NCI-H748 treated with DMSO at 0.1 percent for 48 hours (cell line): ENCODE measurements at places on chromosomes 2 and 18.

DNA sequence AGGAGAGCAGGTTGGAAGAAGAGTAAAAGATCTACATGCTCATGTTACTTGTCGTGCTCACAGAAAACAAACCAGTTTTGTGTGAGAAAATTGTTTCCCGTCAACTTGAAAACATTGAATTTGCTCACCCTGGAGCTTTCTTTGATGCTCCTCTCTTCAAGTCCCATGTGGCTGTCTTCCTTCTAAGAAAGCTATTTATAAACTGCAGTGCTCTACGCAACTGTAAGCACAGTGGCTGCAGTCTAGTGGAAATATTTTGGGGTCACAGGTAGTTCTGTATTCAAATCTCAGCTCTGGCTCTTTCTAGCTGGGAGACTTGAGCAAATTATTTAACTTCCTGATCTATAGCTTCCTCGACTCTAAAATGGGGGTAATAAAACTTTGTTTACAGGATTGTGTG lies 211.8 kb downstream of the PLCL1 start:
- DNase-seq: no peak

GRCh38 chr18:56861244-56861643 lies 210.1 kb downstream of the WDR7 start:
- peak; percentile 96 for DNase-seq

- no peak for DNase-seq
Measured at GRCh38 chr2:240319855-240320203, 115.6 kb upstream of the GPC1 start.

- DNase-seq: no peak
Measured at GRCh38 chr2:222042666-222043065, 256.1 kb downstream of the PAX3 start.

DNA sequence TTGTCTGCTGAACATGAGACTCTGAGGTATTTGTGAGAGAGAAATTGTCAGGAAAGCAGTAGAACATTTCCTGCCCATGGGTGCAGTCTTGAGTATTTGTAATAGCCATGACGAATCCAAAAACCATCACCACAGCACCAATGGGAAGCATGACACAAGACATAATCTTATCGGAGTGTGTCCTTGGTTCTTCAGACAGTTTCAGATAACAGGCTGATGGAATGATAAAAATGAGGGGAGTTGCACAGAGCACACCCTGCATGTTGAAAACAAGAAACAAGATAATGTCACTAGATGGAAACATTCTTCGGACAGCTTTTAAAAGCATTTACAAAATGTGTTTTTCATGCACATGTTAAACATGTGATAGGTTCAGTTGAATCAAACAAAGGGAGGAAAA lies 56.9 kb downstream of the SLC38A11 start:
- no peak for DNase-seq

- no peak for DNase-seq
Measured at GRCh38 chr18:77210249-77210648, 39.4 kb upstream of the GALR1 start.

- no peak for DNase-seq
Measured at GRCh38 chr2:236607471-236608187, 38.0 kb downstream of the ACKR3 start.

- DNase-seq: no peak
Measured at GRCh38 chr18:56475250-56475649, 163.1 kb downstream of the TXNL1 start.

- no peak for DNase-seq
Measured at GRCh38 chr2:168643979-168644378, 158.5 kb upstream of the NOSTRIN start.

- no peak for DNase-seq
Measured at GRCh38 chr18:11050966-11051365, 98.4 kb downstream of the PIEZO2 start.

DNA sequence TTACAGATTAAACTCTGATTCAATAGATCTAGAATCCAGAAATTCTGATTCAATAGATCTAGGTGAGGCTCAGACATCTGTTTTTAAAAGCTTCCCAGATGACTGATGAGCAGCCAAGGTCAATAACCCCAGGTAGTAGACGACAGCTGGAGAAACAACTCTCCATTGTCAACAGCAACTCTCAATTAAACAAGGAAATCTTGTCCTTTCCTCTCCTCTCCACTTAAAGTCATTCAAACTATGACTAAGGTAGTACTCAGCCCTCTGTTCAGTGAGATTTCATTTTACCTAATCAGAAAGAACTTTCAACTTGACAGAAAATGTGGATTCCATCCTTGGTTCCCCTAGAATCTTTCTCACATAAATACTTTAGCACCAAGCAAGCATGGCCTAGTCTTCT lies 94.6 kb upstream of the SCG2 start:
- DNase-seq: no peak

DNA sequence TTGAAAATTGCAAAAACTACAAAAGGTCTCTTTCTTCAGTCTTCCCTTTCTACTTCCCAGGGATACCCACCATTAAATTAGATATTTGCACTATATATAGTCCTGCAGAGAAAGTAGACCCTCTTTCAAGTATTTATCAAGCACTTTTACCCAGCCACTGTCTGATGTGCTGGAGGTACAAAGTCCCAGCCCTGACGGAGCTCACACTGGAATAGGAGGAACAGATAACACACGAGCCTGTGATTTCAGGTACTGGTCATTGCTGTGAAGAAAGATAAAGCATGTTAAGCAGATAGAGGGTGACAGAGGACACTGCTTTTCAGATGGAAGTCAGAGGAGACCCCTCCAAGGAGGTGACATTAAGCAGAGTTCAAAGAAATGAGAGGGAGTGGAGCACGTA lies 19.6 kb downstream of the SEC11C start:
- no peak for DNase-seq

GRCh38 chr2:18924386-18924785 lies 335.0 kb upstream of the NT5C1B start:
- no peak for DNase-seq

GRCh38 chr2:80496346-80496745 lies 191.8 kb upstream of the LRRTM1 start:
- no peak for DNase-seq

DNA sequence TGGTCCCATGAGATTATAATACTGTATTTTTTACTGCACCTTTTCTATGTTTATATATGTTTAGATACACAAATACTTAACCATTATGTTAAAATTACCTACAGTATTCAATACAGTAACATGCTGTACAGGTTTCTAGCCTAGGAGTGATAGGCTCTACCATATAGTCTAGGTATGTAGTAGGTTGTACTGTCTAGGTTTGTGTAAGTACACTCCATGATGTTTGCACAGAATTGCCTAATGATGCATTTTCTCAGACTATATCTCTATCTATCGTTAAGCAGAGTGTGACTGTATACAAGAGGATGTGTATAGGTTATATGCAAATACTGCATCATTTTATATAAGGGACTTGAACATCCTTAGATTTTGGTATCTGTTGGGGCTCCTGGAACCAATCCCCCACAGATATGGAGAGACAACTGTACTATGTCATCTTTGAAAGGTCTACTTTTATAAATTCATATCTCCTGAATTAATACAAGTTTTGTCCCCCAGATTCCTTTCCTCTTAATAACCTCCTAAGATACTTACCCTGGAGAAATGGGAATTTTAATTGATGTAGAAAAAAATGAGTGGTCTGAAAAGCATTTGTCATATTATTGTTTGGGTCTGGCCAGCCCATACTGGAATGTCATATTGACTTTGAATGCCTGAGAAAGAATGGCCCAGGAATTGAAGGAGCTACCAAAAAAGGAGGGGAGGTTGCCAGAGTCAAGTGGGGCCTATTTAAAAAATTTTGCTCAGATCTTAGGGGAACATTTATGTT lies 36.6 kb downstream of the EHBP1 start:
- no peak for DNase-seq

DNA sequence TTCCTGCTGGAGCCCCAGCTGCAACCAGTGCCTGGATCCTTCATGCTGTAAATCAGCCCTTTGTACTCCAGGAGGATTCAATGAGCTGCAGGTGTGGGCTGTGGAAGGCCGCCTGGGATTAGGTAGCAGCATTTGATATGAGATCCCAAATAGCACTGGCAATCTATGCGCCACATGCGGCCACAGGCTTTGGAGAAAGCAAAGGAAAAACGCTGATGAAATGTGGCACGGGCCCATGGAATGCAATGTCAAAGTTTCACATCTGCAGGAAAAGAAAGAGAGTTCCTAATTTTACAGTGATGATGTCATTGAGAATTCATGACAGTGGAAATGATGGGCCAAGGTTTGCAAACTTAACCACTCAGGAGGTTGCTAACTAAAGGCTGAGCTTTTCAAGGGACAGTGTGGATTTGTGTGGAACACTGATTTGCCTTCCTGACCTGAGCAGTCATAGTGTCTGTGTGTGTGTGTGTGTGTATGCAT lies 216.4 kb upstream of the OSR1 start:
- no peak for DNase-seq

- no peak for DNase-seq
Measured at GRCh38 chr18:44735096-44735495, 54.4 kb downstream of the SETBP1 start.

DNA sequence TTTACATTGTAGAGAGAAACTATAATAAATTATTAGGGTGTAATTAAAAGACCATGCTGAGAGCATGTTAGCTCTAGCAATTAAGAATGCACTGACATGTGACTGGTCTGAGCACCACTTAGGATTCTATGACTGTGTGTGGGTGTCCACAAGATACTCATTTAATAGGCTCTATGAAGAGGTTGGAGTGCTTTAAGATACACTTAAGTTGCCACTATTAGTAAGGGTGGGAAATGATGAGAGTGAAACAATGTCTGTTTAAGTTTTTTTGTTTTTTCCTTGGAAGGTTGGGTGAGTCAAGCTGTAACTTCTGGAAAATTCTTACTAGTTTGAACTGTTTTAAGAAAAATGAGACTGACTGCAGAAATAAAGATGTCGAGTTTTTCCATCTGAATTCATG lies 1.8 kb upstream of the FAP start:
- no peak for DNase-seq

GRCh38 chr2:172613040-172613439 lies 57.1 kb downstream of the PDK1 start:
- DNase-seq: no peak

GRCh38 chr18:68263481-68263880 lies 451.4 kb downstream of the TMX3 start:
- DNase-seq: no peak

- no peak for DNase-seq
Measured at GRCh38 chr2:101887328-101887727, 104.4 kb upstream of the IL1R2 start.

- no peak for DNase-seq
Measured at GRCh38 chr2:16156411-16156810, 216.1 kb downstream of the MYCN start.

DNA sequence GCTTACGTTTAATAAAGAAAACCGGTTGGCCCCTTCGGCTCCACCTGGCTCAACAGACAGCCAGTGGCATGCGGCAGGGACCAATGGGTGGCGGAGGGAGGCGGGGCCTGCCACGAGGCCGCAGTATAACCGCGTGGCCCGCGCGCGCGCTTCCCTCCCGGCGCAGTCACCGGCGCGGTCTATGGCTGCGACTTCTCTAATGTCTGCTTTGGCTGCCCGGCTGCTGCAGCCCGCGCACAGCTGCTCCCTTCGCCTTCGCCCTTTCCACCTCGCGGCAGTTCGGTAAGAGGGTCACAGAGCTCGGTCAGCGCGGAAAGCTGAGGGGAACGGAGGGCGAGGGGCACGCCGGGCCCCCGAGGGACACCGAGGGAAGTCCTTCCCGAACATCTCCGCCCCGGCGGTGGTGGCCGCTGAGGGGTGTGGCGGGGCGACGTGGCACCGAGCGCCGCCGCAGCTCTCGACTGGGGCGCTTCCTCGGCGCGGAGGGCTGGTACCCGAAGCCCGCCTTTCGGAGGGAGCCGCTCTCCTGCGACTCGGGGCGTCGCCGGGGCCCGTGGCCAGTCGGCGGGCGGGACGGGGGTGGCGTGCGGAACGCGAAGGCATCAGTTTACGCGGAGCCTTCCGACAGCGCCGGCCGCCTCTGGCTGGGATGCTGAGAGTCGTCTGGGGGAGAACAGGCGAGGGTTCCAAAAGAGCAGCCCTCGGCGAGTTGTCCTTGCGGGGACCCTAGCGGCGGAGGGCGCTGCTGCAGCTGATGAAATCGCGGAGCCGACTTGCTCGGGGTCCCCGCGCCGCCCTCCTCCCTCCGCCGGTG lies at the start of gene MTHFD2:
Gene MTHFD2 (plus strand): TSS at position 155 of the 814 bp plus-strand sequence. CDS start 27 bp downstream, at position 182.
- DNase-seq: peak; percentile 81

- DNase-seq: no peak
Measured at GRCh38 chr2:43989545-43989944, 6.2 kb downstream of the LRPPRC start.

DNA sequence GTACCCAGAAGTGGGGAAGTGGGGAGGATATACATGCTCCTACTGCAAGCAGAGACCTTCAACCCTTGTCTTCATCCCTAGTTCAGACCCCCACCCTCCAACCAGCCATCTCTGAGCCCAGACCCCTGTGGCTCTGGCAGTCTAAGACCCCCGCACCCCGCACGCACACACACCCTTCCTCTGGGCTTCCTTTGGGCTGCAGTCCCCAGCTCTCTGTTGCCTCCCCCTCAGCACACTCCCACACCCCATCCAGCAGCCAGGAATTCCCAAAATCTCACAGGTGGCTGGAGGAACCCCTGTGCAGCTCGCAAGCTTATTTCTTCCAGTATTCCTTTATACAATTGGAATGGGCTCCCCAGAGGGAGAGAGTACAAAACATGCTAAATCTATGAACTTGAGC lies 13.9 kb upstream of the GYPC start:
- DNase-seq: no peak

- no peak for DNase-seq
Measured at GRCh38 chr2:119324685-119325270, 41.9 kb downstream of the C2orf76 start.
